Nephron progenitor cell (in vitro differentiated cells): ENCODE measurements at places on chromosomes 13 and 19.
A peak's percentile ranks its signal among the peaks of the same experiment; 100 is the strongest.

DNA sequence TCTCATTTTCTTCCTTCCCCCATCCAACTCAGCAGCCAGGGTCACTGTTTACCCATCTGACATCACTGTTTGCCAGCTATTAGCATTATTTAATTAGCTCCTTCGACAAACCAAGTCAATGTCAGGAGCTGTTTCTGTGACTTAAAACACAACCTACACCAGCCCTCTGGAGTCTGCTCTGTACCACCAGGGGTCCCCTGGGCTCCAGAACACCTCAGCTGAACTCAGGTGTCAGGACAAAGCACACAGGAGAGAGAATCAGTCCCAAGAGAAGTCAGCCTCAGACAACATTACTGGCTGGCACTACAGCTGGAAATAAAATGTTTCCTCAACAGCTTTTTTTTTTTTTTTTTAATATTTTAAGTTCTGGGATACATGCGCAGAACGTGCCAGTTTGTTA is 45.1 kb downstream of the DCLK1 start:
- no peak for DNase-seq
- H3K27me3 ChIP-seq, result no peaks in the 10 kb centered on the region
- no peak overlapping the region for H3K4me3 ChIP-seq
- no peaks in the 10 kb centered on the region for H3K4me1 ChIP-seq
- no peaks in the 10 kb centered on the region for H3K36me3 ChIP-seq
- H3K27ac ChIP-seq, result no peak overlapping the region

DNA sequence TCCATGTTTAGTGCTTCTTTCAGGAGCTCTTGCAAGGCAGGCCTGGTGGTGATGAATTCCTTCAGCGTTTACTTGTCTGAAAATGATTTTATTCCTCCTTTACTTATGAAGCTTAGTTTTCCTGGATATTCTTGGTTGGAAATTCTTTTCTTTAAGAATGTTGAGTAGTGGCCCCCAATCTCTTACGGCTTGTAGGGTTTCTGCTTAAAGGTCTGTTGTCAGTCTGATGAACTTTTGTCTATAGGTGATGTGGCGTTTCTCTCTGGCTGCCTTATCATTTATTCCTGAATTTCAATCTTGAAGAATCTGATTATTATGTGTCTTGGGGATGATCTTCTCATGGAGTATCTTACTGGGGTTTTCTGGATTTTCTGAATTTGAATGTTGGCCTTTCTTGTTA is 26.0 kb downstream of the ZNF430 start:
- no peak overlapping the region for H3K27ac ChIP-seq
- H3K27me3 ChIP-seq, result no peaks in the 10 kb centered on the region
- peaks cover 90% of the 10 kb centered on the region for H3K36me3 ChIP-seq
- no peak for DNase-seq
- H3K4me3 ChIP-seq, result no peak overlapping the region

DNA sequence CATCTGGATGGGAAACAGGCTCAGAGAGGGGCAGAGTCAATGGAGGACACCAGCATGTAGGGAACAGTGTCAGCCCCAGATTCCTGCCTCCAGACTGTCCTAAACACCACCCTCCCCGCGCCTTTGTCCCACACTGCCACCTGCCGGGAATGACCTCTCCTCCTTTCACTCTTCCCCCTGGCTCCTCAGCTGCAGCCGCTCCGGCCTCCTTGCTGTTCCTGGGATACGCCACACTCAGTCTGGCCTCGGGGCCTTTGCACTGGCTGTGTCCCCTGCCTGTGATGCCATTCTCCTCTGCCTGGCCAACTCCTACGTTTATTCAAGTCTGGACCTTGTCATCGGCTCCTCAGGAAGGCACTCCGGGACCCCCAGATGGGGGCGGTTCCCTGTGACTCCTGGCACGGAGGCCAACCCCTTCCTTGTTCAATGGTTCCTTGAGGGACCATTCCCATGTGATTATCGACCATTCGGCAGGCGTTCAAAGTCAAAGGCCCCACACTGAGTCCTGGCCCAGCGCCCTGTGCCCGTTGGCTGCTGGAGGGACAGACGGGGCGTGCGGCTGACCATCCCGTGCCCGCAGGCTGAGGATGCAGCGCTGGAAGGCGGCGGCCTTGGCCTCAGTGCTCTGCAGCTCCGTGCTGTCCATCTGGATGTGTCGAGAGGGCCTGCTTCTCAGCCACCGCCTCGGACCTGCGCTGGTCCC is 15.8 kb downstream of the FUT6 start:
- no peak overlapping the region for H3K27ac ChIP-seq
- H3K27me3 ChIP-seq, result peaks cover 7% of the 10 kb centered on the region
- DNase-seq, result no peak
- H3K36me3 ChIP-seq, result no peaks in the 10 kb centered on the region
- peaks cover 14% of the 10 kb centered on the region for H3K4me1 ChIP-seq

DNA sequence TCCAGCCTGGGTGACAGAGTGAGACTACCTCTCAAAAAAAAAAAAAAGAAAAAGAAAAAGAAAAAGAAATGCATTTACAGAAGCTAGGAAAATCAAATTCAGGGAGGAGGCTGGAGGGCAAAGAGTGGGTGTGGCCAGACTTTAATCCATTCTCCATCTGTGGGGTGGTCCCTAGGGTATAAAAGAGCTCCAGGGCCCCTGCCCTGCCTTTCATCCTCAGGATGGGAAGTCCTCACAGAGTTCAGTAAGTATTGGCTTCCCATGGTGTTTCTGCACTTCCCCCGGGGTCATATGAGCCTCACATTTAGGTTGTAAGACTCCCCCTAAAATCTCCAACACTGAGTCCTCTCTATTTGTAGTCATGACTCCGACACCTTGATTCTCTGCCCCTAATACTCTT is 33.0 kb downstream of the DPRX start:
- peaks cover 14% of the 10 kb centered on the region for H3K4me1 ChIP-seq
- no peak for DNase-seq
- H3K27ac ChIP-seq, result no peak overlapping the region
- H3K4me3 ChIP-seq, result no peak overlapping the region
- H3K27me3 ChIP-seq, result peaks cover 3% of the 10 kb centered on the region

- H3K4me1 ChIP-seq, result peaks cover 61% of the 10 kb centered on the region
- no peak for DNase-seq
- H3K27me3 ChIP-seq, result no peaks in the 10 kb centered on the region
- peak overlapping the region; percentile 84 for H3K4me3 ChIP-seq
Observed at GRCh38 chr19:18282021-18282787, 782 bp upstream of the JUND start.

- no peak overlapping the region for H3K4me3 ChIP-seq
- DNase-seq, result no peak
- no peaks in the 10 kb centered on the region for H3K36me3 ChIP-seq
Observed at GRCh38 chr13:48896312-48896711, 79.4 kb upstream of the FNDC3A start.

- H3K27me3 ChIP-seq, result peaks cover 2% of the 10 kb centered on the region
- H3K4me3 ChIP-seq, result no peak overlapping the region
- H3K4me1 ChIP-seq, result no peaks in the 10 kb centered on the region
- H3K27ac ChIP-seq, result no peak overlapping the region
- no peak for DNase-seq
- H3K36me3 ChIP-seq, result peaks cover 18% of the 10 kb centered on the region
Observed at GRCh38 chr13:20616059-20616797, 49.3 kb downstream of the IFT88 start.

DNA sequence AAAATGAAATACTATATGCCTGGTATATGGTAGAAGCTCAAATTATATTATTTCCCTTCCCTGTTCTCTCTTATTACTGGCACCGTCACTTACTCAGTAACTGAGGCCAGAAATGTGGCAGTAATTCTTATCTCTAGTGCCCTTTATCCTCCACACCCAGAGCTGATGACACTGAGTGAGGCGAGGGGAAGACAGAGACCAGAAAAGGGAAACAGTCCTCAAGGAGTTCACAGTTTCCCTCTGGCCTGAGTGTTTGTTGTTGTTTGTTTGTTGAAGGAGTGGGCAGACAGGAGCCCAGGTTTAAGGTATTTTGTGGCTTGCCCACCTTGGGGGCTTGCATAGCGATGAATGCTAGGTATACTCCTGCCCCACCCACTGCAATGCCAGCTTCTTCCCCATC is 101.5 kb upstream of the FNDC3A start:
- no peaks in the 10 kb centered on the region for H3K27me3 ChIP-seq
- H3K4me3 ChIP-seq, result no peak overlapping the region
- H3K4me1 ChIP-seq, result peaks cover 37% of the 10 kb centered on the region
- H3K36me3 ChIP-seq, result no peaks in the 10 kb centered on the region

GRCh38 chr19:47303966-47304365 is 5.7 kb upstream of the C5AR1 start:
- H3K27ac ChIP-seq, result no peak overlapping the region
- no peaks in the 10 kb centered on the region for H3K36me3 ChIP-seq
- no peak for DNase-seq
- H3K4me1 ChIP-seq, result no peaks in the 10 kb centered on the region

- no peaks in the 10 kb centered on the region for H3K36me3 ChIP-seq
- no peak for DNase-seq
- H3K27me3 ChIP-seq, result peaks cover 4% of the 10 kb centered on the region
- H3K27ac ChIP-seq, result no peak overlapping the region
- peaks cover 7% of the 10 kb centered on the region for H3K4me1 ChIP-seq
Observed at GRCh38 chr13:41199526-41199925, 5.2 kb upstream of the KBTBD7 start.

- H3K36me3 ChIP-seq, result peaks cover 31% of the 10 kb centered on the region
- no peak overlapping the region for H3K27ac ChIP-seq
- peak; percentile 59 for DNase-seq
- H3K27me3 ChIP-seq, result peaks cover 24% of the 10 kb centered on the region
Observed at GRCh38 chr19:17332677-17333581, 1.7 kb downstream of the ANO8 start.

DNA sequence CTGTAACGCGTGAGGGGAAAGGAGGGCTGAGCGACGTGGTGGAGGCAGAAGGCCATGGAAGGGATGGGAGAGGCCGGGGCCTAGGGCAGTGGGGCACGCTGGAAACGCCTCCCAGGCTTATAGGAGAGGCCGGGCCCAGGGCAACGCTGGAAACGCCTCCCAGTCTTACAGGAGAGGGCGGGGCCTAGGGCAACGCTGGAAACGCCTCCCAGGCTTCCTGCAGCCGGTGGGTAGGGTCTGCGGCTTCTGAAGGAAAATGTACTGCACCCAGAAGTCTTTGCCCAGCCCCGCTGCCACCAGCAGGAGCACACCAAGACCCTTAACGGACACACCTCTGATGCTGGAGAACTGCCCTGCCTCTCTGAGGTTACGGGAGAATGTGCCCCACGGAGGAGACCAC is 9.1 kb downstream of the CACTIN start:
- DNase-seq, result no peak
- H3K4me3 ChIP-seq, result no peak overlapping the region
- peaks cover 5% of the 10 kb centered on the region for H3K36me3 ChIP-seq
- no peak overlapping the region for H3K27ac ChIP-seq
- no peaks in the 10 kb centered on the region for H3K27me3 ChIP-seq

DNA sequence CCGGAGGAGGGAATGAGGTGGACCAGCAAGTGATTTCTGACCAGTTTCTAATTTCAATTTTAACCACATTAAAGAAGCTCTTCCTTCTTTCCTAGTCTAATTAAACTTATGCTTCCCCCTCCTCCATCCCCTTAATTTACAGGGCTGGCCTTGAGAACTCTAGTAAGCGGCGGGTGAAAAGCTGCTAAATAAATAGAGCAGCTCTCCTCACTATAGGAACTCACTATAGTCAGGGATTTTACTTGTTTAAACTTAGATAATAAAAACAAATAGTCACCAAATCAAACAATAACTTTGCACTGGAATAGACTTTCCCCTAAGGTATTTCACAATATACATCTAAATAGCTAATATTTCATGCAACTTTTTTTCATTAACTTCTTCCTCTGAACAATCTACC is 1838.2 kb upstream of the PRR20A start:
- H3K4me1 ChIP-seq, result no peaks in the 10 kb centered on the region
- H3K27me3 ChIP-seq, result no peaks in the 10 kb centered on the region
- no peak overlapping the region for H3K27ac ChIP-seq
- no peak overlapping the region for H3K4me3 ChIP-seq

DNA sequence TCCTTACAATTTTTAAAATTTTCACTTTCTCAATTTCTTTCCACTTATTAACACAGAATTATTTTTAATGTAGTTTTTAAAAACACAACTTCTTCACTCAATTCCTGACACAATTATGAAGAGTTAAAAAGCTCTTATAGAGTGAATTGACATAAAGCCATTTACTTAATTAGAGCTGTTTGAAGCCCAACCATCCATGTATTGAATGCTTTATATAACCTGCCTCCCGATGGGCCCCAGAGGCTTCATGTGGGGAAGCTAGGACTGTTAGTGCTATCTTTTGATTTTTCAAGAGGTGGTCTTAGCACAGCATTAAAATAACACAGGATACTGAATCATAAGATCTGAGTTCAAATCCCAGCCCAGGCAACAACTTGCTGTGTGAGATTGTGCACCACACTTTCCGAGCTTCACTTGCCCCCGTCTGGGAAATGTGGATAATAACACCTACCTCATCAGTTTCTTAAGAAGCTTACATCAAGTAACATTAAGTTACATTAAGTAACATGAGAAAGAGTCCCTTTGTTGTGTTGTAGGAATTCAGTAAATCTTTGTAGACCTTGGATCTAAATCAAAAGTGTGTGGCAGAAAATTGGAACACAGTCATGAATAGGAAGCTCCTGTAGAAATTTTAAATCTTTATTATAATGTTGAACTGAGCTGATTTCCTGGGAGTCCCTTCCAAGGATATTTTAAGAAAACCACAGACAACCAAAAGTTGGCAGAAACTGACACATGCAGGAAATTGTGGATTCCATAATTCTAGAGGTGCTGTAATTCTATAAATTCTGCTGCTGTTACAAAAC is 5.5 kb upstream of the ENOX1 start:
- H3K36me3 ChIP-seq, result no peaks in the 10 kb centered on the region
- peaks cover 29% of the 10 kb centered on the region for H3K27me3 ChIP-seq
- peaks cover 8% of the 10 kb centered on the region for H3K4me1 ChIP-seq
